ENCODE measurements at places on chromosomes 4 and X.

DNA sequence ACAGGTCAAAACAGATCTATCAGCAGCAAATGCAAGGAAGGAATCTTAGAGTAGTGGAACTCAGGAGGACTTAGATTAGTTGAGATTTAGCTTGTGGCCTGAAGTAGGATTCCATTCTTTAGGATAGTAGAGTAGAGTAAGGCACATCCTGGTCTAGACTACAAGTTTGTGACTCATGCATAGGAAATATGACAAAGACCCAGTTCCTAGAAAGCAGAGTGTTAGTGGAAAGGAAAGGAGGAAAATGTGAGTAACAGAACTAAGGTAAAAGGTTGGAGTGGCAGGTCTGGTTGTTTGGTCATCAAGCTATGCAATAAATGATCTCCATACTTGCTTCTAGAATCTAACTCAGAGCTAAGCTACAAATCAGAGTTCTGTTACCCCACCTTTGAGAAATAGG, 595.0 kb downstream of the ACTRT1 start:
- no peak for DNase-seq

GRCh38 chr4:21041708-21042107, 341.4 kb downstream of the PACRGL start:
- no peak for DNase-seq

- no peak for DNase-seq
Observed at GRCh38 chrX:3428792-3429191, 82.3 kb upstream of the MXRA5 start.

- peak; percentile 6 for DNase-seq
Observed at GRCh38 chr4:47061435-47061834, 30.1 kb downstream of the GABRB1 start.

DNA sequence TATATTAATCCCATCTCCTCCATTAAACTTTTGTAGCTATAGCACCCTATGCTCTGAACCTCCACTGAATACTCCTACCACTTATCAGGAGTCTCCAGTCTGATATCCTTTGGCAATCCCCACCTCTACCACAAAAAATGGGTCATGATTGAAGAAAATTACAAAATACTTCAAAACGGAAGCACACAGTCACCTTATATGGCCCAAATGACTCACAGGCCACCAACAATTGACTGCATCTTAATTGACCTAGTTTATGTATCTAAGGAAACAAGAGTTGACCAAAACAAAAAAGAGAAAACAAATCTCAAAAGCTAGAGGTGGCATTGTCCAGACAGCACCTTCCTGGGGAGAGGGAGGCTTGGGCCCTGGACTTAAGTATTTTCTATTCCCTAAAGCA, 120.0 kb upstream of the DIAPH2 start:
- DNase-seq: no peak

- DNase-seq: peak; percentile 16
Observed at GRCh38 chrX:15769300-15769954, 20.9 kb upstream of the ZRSR2 start.

DNA sequence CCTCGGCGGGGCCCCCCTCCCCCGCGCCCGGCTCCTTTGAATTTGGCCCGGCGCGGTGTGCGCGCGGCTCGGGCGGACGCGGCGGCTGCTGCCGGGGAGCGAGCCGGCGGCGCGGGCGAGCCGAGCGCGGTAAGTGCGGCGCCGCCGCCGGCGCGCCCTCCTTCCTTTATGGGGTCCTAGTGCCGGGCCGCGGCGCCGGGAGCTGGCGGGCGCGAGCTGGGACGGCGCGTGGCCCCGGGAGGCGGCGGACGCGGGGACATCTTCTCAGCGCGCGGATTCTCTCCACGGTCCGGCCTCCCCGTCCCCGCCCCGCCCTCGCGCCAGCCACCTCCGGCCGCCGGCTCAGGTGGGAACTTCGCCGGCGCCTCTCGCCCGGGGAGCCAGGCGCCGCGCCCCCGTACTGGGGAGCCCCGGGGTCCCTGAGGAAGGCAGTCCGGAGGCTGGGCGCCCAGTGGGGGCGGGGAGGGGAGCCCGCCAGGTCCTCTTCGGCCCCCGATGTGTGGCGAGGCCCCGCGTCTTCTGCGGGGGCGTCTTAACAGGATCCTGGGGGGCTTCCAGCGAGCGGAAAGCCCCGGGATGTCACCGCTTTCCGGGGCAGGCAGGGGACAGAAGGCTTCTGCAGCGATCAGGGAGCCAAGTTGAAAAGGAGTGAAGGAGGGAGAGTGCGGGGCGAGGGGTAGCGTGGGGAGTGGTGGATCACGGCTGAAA, 98.4 kb upstream of the TENM3 start:
- DNase-seq: no peak

DNA sequence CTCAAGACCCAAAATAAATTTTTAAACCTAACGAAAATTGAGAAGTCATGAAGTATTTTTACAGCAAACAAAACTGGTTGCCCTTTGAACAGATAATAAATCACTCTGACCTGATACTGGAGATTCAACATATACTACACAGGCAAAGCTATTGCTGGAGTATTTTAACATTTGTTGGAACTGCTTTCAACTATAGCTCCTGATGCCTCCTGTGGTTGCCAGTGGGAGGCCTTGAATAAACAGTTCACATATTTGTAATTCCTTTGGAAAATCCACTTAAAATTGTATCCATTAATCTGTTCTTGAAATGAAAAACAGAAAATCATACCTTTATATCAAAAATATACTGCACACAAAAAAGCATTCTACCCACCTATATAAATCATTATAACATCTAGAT, 605.1 kb downstream of the KCTD8 start:
- no peak for DNase-seq

- DNase-seq: no peak
Observed at GRCh38 chr4:112592717-112593116, 44.0 kb downstream of the ZGRF1 start.

- DNase-seq: no peak
Observed at GRCh38 chrX:12993826-12994225, 18.9 kb downstream of the TMSB4X start.

- DNase-seq: peak; percentile 82
Observed at GRCh38 chrX:33434256-33435092, 223.1 kb upstream of the DMD start.

DNA sequence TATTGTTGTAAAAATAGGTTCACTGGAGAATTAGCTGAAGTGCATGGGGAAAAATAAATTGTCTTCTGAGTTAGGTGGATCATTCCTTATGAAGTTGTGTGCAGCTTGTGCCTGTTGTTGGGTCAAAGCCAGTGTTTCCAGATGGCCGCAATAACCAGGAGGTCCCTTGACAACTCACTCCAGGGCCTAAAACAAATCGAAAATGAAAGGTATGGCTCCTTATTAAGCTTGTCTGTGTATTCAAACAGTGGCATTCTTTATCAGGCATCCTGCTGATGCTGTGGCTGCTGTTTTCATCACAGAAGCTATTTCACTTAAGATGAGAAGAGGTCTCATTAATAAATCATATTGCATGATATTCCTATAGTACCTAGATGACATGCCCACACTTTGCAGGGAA, 80.2 kb downstream of the GRIA2 start:
- DNase-seq: peak; percentile 33

DNA sequence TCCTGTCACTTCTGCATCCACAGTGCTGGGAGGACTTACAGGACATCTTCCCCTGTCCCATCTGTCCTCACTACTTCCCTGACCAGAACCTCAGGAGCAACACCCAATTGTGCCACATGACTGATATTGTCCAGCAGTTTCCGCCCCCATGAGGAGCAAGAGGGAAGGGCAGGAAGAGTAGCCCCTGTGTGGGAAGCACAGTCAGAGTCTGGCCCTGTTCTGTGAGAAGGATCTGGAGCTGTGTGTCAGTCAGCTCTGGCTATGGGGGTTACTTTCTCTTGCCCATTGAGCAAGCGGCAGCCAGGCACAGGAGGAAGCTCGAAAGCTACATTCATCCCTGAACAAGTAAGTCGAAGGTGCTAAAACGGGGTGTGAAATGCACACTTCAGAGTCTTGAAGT, 14.8 kb upstream of the TRIM60 start:
- DNase-seq: no peak

DNA sequence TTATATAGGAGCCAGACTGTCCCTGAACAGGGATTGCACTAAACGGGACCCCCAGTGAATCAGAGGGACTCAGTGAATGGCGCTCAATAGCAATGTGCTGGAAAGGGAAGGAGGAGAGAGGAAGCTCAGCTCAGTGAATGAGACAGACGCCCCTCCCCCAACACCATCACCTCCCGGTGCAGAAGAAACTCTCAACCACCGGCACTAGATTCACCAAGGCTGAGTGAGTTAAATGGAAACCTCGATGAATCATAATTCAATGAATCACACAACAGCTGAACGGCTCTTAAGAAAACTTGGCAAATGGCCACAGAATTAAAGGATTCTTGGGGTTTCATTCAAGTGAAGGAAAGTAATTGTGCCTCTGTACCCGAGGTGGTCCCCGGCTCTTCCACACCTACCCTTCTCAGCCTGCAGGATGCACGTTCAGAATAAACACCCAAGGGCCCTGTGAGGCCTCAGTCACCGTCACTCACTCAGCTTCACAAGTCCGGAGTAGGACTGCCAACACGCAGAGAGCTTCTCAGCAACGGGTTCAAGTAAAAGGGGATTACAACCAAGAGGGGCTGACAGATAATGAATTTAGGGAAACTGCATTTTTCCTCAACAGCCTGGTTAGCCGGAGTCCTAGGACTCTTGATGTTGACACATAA, 29.3 kb downstream of the CRMP1 start:
- DNase-seq: peak; percentile 20

DNA sequence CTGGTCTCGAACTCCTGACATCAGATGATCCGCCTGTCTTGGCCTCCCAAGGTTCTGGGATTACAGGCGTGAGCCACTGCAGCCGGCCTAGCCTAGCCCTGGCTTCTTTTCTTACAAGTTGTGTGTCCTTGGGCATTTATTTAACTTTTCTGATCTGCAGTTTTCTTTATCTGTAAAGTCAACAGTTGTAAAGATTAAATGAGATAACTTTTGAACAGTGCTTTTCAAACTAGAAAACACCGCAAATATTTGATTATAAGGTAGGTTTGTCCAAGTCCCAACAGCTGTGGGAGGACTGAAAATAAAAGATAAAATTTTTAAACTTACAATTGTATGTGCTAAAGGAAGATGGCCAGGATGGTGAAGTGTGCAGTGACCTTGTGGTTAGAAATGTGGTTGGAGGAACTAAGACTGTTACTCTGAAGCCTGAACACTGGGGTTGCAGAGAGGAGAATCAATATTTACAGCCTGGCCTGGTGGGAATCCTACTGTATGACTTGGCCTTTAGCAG, 44.8 kb downstream of the GSX2 start:
- no peak for DNase-seq

DNA sequence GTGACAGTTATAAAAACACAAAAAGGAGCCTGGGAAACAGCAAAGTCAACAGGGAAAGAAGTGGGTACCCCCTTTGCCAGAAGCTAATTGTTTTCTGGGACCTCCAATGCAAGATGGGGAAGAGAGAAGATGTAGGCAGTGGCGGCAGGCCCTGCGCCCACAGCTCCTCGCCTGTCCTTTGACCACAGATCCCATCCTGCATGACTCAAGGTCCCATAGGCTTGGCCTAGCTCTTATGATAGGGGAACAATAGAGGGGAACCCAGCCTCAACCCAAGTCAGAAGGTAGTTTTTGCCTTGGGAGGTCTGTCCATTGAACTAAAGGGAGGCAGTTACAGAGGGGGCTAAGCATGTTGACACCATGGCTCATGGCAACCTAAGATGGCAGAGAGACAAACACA, 14.2 kb downstream of the ZMYM3 start:
- no peak for DNase-seq

- DNase-seq: no peak
Observed at GRCh38 chr4:26474551-26474950, 15.7 kb downstream of the CCKAR start.

- no peak for DNase-seq
Observed at GRCh38 chrX:73668779-73669178, 105.8 kb downstream of the CHIC1 start.

GRCh38 chr4:121353213-121353612, 27.6 kb downstream of the QRFPR start:
- no peak for DNase-seq

DNA sequence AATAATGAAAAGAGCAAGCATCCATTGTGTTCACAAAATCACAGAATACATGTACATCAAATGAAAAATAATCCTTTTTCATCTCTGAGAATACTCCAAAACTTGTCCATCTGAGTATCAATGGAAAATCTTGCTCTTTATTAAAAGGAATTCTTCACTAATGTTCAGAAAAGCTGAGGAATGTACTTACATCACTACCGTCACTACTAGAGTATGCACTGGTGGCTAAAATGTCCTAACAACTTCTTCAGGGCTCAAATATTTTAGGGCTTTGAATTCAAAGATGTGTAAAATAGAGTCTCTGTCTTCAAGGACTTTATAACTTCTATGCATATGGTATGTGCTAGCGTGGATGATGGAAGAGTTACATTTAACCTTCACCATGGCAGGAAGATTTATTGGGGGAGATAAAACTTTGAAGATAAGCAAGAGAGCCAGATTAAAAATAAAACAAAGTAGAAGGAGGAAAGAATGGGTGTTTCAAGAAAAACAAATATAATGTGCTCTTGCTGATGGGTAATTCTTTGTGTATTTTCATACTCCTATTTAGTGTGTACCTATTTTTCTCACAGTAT, 55.1 kb downstream of the DMD start:
- no peak for DNase-seq

- DNase-seq: peak; percentile 36
Observed at GRCh38 chrX:108537005-108537404, 97.4 kb downstream of the COL4A5 start.

GRCh38 chrX:123291623-123292022, 107.5 kb downstream of the GRIA3 start:
- DNase-seq: no peak

- DNase-seq: no peak
Observed at GRCh38 chrX:150887906-150888465, 10.5 kb downstream of the CD99L2 start.

- no peak for DNase-seq
Observed at GRCh38 chr4:47373174-47373573, 90.3 kb downstream of the COMMD8 start.

DNA sequence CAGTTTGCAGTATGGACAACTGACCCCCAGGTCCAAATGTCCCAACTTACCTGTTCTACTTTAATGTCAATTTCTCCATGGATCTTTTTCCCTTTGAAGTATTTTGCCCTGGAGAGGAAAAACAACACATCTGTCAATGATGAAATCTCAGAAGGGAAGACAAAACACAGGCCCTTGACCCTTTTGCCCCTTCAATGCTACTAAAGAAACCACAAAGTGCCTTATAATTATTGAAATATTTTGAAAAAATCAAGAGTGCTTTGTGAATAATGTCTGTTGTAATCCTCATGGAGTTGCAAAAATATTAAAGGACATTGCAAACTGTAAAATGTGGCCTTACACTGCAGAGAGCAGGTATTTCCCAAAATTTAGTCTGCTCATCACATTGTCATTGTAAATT, 12.6 kb downstream of the SYN1 start:
- no peak for DNase-seq

DNA sequence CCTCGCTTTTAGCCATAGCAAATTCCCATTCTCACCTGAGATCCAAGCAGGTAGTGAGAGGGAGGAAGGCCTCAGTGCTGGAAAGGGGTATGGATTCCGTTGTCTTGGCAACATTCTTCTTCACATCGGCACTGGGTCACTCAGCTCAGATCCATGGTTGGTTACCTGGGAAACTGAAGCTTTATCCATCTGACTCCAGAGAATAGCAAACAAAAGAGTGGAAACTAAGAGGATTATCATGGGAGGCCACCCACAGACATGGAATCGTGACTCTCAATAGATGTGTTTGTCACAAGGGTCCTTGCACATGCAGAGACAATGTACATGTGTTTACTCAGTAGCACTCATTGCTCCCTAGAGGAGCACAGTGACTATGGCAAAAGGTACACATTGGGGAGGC, 81.0 kb downstream of the MAGED4 start:
- peak; percentile 8 for DNase-seq
